Right ventricle myocardium superior (tissue), 1 donor: ENCODE measurements at places on chromosomes 13 and 19. TPM values are rescaled to one million over a fixed set of nuclear protein-coding genes. Genes with fewer than 3 reads are reported as not detected.

Gene NKG7
- total RNA-seq = 2.3 TPM

Gene LRRC63
- total RNA-seq = not detected

Gene PDCD2L
- total RNA-seq = 10.4 TPM

Gene IGFL1
- not detected for total RNA-seq

Gene FGF21
- not detected for total RNA-seq

Gene CCDC70
- total RNA-seq = not detected

DNA sequence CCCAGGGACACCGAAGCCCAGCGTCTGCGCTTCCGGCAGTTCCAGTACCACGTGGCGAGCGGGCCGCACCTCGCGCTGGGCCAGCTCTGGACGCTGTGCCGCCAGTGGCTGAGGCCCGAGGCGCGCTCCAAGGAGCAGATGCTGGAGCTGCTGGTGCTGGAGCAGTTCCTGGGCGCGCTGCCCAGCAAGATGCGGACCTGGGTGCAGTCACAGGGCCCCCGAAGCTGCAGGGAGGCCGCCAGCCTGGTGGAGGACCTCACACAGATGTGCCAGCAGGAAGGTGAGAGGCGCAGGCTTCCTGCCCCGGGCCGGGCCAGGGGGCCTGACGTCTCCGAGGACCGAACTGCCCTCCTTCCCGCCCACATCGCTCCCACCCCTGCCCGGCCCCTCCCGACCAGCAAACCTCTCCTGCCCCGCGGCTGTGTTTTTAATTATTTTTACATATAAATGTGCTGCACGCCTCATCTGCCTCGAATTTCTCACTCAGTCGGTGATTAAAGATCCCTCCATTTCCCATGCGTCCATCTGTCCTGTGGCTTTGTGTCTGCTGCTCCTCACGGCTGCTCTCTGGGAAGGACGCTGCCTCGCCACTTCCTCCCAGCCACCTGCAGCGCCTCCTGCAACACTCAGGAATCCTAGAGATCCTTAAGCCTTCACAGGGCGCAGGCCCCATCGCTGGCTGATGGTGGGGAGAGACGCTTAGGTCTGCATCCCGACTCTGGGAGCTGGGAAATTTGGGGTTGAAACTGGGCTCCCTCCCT is 4.3 kb downstream of the ZSCAN1 start:
- DNase-seq = no peak

- peak; percentile 39 for DNase-seq
Measured at GRCh38 chr19:15197942-15198341, 2.9 kb downstream of the NOTCH3 start.

DNA sequence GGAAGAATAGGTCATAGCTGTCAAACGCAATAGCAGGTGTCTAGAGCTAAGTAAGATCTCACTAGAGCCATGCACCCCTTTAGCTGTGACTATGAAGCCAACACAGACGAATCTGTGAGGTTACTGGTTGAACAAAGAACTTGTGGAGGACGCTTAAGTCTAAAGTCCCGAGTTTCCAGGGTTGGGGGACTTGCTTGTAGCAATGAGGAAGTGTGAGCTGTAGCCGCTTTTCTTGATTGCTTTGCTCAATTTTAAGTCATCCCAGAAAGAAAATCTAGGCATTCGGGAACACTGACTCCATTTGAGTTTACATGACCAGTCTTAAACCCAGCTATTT is 1.6 kb downstream of the GPC5 start:
- DNase-seq = no peak

- no peak for DNase-seq
Measured at GRCh38 chr19:40383668-40384248, 6.2 kb downstream of the HIPK4 start.

GRCh38 chr19:13099073-13099999 is 3.3 kb downstream of the LYL1 start:
- DNase-seq = peak; percentile 88

GRCh38 chr19:15432018-15432494 is 13.3 kb upstream of the AKAP8L start:
- no peak for DNase-seq
